NCI-H82 (cell line): ENCODE measurements at places on chromosomes 7 and 10.
A peak's percentile ranks its signal among the peaks of the same experiment; 100 is the strongest.

- peak; percentile 82 for DNase-seq
Observed at GRCh38 chr7:8386926-8387550, 46.4 kb upstream of the NXPH1 start.

DNA sequence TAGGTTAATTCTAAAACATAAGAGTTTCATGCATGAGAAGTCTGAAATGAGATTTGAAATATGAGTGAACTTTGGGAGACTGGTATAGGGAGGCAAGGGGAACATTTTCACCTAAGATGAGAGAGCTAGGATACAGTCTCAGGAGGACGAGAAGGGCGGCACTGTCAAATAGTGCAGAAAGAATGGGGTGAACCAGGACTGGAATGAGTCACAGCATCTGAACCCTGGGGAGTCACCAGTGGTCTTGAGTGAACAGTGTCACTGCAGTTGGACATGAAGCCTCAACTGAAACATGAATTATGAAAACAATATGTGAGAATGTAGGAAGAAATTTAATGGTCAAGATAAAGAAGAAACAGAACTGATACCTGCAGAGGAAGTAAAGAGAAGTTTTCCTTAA lies 33.8 kb downstream of the GNG11 start:
- DNase-seq: no peak

DNA sequence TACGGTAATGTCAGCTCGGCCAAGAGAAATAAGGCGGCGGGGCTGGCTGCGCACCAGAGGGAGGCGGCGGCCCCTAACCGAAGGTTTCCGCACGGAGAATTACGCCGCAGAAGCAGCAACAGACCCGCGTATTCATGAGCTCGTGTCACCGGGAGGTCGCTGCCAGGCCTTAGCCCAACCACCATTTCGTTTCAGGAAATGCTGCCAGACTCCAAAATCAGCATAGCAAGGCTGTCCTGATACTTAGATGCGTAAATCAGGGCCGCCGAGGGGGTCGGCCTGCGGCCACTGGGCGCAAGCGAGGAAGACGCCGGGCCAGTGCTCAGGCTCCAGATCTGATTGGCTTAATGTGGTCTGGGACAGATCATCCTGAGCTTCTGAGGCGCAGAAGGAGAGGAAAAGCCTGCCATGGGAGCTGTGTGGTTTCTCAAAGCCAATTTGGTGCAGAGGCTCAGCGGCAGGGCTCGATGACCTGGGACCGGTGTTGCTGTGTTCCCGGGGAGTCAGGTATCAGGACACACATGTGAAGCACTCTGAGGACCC lies 247.9 kb downstream of the BAMBI start:
- DNase-seq: peak; percentile 26

GRCh38 chr7:34902182-34902581 lies 135.1 kb downstream of the DPY19L1 start:
- DNase-seq: peak; percentile 90

- no peak for DNase-seq
Observed at GRCh38 chr10:132059760-132060508, 5.8 kb upstream of the JAKMIP3 start.

GRCh38 chr7:14747701-14748100 lies 154.8 kb downstream of the DGKB start:
- peak; percentile 33 for DNase-seq

GRCh38 chr7:134741907-134742635 lies 37.4 kb upstream of the CALD1 start:
- DNase-seq: no peak

- no peak for DNase-seq
Observed at GRCh38 chr7:31758755-31759154, 71.7 kb downstream of the PPP1R17 start.

DNA sequence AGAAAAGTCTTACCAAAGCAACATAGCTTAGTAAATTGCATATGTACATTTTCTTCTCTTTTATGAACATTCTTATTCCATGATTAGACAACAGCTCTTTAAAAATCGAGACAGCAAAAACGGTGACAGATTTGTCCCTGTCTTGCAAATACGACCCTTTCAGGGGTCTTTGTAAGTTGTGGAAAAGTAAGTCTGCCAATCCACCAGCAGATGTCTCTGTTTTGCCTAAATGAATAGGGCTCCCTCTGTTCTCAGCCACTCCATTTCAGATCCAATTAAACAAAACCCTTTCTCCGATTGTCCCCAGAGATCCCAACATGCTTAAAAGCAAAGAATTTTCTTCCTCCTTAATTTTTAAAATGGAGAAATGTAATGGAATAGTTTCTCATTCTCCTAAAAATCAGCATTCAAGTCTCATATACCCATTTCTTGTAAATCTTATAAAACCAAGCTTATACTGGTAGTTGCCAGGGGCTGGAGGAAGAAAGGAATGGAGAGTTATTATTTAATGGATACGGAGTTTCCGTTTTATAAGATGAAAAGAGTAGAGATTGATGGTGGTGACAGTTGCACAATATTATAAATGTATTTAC lies 61.0 kb upstream of the NFE2L3 start:
- DNase-seq: peak; percentile 93

GRCh38 chr7:16891338-16891737 lies 9.6 kb upstream of the AGR3 start:
- peak; percentile 27 for DNase-seq

- DNase-seq: peak; percentile 58
Observed at GRCh38 chr7:97845622-97846203, 26.5 kb downstream of the ASNS start.

GRCh38 chr7:50203521-50203920 lies 101.0 kb upstream of the IKZF1 start:
- no peak for DNase-seq

- no peak for DNase-seq
Observed at GRCh38 chr7:149719050-149719899, 54.1 kb downstream of the ZNF467 start.

- peak; percentile 55 for DNase-seq
Observed at GRCh38 chr7:158828133-158829020, 932 bp downstream of the ESYT2 start.

DNA sequence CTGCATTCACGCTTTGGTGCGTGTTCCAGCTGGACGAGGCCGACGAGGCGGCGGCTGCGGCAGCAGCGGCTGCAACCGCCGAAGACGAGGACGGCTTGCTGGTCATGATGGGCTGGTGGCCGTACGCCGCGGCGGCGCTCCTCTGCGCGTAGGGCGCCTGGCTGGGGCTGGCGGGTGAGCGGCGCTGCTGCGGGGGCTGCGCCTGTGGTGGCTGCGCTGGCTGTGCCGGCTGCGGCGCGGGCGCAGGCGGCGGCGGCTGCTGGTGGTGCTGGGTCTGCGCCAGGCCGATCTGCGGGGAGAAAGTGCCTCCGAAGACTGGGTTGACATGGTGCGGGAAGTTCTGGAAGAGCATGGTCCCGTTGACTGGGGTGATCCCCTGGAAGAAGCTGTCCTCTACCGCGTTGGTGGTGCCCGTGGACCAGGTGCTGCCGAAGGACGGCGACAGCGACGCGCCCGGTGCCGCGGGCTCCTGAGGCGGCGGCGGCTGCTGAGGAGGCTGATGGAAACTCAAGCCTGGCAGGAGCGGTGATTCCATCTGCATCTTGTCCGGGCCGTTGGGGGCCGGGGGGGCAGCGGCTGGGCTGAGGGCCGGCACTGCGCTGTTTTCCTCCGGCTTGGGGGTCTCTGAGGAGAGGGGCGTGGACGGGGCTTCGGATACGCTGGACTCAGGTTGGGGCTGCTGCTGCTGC lies 51.1 kb downstream of the CPEB3 start:
- DNase-seq: peak; percentile 10

DNA sequence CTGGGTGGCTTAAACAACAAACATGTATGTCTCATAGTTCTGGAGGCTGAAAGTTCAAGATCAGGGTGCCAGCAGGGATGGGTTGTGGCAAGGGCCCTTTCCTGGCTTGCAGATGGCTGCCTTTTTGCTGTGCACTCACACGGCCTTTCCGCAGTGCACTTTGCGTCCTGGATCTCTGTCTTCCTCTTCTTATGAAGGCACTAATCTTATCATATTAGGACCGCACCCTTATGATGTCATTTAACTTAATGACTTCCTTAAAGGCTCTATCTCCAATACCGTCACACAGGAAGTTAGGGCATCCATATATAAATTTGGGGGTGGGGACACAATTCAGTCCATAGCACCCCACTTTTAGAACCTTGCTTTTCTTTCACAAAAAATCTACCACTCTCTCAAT lies 255.2 kb downstream of the SNX13 start:
- DNase-seq: no peak

- no peak for DNase-seq
Observed at GRCh38 chr7:74625446-74625845, 32.1 kb upstream of the GTF2I start.

- DNase-seq: no peak
Observed at GRCh38 chr10:119453313-119453712, 89.2 kb downstream of the RGS10 start.

- DNase-seq: no peak
Observed at GRCh38 chr7:155201325-155202087, 96.2 kb upstream of the INSIG1 start.

- no peak for DNase-seq
Observed at GRCh38 chr7:40194745-40195144, 59.9 kb downstream of the SUGCT start.

GRCh38 chr10:43420369-43421200 lies 11.6 kb upstream of the HNRNPF start:
- peak; percentile 63 for DNase-seq

- peak; percentile 77 for DNase-seq
Observed at GRCh38 chr10:42753126-42753506, 29.5 kb upstream of the BMS1 start.

DNA sequence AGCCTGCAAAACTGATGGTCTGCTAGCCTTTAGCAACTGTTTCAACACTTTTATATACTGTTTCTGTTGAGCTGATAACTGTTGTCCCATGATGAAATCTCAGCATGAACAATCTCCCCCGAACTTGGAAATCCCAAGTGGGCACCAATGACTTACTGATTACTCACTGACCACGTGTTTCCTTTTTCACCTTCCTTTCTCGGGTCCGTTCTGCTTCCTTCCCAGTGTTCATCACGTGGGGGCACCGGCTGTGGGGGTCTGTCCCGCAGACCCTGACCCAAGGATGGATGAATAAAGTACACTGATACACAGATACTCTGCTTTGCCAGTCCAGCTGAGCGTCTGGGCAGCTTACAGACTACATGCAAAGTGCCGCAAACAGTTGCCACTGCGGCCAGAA lies 39.0 kb upstream of the RASGEF1A start:
- DNase-seq: no peak
